Activated naive CD4-positive, alpha-beta T cell treated with anti-CD3 and anti-CD28 coated beads for 36 hours (primary cell): ENCODE measurements at places on chromosomes 1 and 21.
A peak's percentile ranks its signal among the peaks of the same experiment; 100 is the strongest.

DNA sequence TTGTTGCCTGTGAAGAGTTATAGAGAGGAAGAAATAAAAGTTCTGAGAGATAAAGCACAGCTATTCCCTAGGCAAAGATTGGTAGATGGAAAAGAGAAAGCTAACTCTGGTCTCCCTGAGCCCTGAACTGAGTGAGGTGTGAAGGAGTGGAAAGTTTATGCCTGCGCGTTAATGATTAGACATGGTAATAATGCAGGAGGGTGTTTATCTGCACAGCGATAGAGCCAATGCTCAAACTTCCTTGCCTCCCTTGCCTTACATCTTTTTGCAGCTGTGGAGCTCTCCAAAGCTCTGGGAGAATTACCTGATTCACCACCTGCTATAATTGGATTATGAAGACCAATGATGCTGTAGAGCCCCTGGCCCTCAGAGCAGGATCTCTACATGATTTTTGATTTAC is 32.8 kb upstream of the CHRM3 start:
- no peak for DNase-seq

GRCh38 chr1:56052041-56052440 is 527.3 kb downstream of the PLPP3 start:
- DNase-seq: no peak

DNA sequence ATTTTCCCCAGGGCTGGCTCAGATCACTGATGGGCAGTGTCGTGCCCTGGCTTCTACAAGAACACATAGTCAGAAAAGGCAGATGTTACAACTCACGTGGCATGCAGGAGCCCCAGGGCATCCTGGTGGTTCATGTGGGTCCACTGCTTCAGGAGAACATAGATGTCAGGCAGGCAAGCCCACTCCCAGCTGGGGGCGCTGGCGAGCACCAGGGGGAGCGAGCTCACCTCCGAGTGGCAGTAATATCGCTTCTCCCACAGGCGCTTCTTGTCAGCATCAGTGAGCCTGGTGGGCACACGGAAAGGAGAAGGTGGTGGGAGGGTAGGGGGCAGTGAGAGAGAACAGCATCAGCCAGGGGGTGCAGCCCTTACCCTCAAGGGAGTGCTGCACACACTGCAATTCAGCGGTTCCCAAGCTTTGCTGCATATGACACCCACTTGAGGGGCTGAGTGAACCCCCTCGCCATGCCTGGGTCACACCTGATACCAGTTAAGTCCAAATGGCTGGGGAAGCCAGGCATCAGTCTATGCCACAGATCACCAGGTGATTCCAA is 34.3 kb upstream of the PPP1R15B start:
- DNase-seq: peak; percentile 76

- DNase-seq: peak; percentile 64
Observed at GRCh38 chr1:151934048-151934493, 24.8 kb upstream of the THEM4 start.

DNA sequence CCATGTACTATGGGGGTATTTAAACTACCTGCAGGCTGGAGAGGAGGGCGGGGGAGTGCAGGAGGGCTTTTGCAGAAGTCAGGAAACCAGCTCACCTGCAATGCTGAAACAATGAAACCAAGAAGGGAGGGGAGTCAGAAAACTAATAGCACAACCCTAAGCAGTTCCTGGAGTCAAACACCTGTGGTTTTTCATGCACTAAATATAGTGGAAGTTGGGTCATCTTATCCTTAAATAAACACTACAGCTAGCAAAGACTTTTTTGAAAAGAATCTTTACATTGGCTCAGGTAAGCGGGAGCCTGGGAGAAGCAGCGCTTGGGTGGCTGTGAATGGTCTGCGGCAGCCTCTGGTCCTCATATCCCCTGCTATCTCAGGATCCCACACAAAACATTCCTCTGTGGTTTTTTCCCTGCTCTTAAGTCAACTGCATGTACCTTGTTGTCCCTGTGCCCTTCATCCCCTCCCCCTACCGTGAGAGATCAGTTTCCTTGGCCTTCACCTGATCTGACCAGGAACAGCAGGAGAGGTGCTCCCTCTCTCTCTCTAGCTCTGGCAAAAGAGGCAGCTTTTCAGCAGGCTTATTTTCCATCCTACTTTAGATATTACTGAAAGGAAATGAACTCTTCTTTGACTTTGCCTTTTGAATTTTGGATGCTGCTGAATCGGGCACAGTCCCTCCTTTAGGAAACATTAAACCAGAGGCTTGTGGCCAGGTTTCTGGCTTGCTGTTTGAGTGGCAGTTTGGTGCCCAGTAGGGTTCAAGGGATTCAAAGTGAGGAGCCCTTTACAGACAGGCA is 26.6 kb downstream of the TENT5C start:
- DNase-seq: no peak

- no peak for DNase-seq
Observed at GRCh38 chr1:230354005-230354404, 72.1 kb downstream of the PGBD5 start.

DNA sequence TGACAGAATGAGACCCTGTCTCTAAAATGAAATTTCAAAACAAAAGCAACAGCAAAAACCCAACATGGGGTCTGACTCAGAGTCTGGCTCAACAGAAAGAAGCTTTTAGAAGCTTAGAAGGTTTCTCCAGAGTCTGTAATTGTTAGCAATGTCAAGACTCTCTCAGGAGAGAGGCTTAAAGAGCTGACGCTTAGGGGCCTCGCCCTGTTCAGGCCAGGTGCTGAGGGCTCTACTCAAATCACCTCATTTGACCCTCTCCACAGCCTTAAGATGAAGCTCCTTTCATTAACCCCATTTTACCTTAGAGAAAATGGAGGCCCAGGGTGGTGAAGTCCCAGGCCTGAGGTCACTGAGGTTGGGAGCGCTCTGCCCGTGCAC is 5.3 kb upstream of the KIF17 start:
- no peak for DNase-seq

- peak; percentile 38 for DNase-seq
Observed at GRCh38 chr1:99749504-99750347, 16.7 kb downstream of the FRRS1 start.

GRCh38 chr1:230578616-230579015 is 63.7 kb upstream of the COG2 start:
- no peak for DNase-seq

DNA sequence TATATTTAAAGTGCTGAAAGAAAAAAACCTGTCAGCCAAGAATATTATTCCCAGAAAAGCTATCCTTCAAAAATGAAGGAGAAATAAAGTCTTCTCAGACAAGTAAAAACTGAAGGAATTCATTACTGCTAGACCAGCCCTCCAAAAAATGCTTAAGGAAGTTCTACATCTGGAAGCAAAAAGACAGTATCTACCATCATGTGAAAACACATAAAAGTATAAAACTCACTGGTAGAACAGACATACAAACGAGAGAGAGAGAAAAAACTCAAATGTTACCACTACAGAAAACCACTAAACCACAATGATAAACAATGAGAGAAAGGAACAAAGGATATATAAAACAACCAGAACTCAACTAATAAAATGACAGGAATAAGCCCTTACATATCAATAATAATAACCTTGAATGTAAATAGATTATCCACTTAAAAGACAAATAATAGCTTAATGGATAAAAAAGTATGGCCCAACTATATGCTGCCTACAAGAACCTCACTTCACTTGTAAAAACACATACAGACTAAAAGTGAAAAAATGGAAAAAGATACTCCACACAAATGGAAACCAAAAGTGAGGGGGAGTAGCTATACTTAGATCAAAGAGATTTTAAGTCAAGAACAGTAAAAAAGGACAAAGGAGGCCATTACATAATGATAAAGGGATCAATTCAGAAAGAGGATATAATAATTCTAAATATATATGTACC is 22.0 kb downstream of the NSL1 start:
- no peak for DNase-seq

DNA sequence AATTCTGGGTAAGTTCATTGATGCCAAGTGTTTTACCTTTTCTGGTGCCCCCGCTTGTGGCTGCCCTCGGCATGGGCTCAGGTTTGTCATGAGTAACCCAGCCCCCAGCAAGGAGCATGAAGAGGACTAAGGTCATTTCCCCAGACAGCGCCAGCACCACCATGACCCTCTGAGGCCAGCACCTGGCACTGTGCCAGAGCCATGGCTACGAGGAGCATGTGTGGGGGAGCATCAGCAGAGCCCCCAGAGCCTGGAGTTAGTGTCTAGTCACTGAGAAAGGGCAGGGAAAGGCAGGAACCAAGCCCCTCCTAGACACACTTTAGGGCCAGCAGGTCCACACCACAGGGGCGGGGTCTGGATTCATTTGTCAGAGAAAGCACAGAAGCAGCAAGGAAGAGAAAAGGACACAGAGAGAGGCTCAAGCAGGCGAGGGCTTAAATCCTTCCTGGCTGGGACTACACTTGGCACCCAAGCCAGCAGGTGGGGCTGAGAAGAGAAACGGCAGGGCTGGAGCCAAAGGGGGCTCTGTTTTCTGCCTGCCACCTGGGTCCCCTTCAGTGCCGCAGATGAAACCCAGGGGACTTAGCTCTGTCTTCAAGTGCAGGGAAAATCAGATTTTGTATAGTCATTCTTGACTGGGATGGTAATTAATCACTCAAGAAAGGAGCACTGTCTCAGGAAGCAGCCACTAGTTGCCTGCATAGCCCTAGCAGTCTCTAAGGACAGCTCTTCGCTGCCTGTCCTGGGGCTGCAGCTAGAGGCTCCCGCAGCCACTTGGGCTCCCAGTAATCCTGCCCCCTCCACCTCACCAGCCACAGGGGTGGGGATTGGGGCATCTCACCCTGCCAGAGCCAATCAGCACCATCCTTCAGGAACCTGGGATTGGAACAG is 79.6 kb upstream of the ZC3H12A start:
- no peak for DNase-seq

DNA sequence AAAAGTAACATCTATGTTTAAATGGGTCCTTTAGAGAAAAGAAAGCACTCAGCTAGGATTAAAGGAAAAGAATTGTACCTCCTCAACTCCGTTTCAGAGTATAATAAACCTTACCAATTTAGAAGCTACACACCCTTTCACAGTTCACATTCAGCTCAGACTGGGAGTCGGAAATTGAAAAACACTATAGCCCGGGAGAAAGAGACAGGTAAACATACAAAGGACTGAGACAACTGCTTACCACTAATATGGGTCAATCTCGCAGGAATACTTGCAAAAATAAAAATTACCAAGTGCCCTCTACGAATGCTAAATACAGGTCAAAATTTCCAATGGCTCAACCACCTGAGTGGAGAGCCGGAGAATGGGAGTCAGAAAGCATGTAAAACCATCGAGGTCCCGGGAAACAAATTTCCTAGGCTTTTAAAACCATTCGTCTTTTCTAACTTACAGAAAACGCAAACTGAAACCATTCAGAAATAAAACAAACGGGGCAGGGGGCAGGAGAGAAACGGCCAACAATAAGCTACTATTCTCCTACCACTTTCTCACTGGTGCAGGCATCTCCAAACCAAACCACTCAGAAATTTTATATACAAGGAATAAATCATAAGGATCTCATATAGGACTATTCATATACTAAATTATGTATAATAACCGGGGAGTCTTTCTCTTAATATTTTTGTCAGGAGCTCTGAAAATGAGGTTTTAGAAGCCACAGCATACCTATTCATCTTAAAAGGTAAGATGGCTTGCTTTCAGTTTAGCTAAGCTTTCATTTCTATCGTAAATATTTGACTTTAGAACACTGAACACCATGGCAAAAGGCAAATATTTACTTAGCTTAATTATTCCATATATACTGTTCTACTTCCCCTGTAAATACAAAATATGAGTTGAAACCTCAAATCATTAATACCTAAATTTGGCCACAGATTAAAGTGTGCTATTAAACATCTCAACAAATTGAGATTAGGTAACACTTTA is 136.5 kb downstream of the RERE start:
- DNase-seq: no peak

DNA sequence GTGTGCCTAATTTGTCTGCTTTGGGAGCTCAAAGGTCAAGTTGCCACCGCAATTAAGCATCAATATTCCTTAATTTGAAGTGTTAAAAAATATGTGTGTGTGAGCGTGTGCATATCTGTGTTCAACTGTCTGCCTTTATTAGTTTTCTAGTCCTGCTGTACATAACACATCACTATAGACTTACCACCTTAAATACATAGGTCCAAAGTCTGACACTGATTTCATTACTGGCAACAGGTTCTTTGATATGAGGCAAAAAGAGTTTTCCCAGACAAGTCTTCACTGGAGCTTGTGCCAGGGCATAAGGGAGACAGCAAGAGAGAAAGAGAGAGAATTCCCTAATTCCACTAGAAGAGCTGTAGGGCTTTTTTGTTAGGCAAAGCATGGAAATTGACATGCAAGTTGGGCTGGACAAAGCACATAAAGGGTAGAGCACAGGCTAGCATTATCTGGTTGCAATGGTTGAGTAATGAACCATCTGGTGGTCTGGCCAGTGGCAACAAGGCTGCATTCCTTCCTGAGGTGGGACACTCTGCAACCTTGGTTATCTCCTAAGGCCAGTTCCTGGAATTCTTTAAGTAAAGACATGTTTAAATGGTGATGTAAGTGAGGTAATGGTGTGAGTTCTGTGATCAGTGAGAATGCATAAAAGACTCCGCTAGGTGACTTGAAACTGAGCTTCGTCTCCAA is 457.2 kb upstream of the ADAMTS5 start:
- no peak for DNase-seq

DNA sequence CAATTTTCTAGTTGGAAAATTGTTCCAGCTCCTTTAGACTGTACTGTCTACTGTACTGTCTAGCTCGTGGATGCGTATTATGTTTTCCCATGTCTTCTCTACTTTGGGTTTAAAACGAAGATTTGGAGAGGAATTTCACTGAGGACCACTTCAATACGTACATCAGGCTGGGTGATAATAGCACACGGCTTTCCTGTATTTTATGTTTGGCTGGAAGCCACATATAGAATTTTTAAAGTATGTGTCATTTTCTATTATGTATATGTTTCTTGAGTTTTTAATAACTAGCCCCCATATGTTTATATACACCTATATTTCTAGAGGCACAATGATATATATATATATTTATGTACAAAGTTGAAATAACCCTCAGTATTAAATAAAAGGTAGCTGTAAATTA is 226.4 kb downstream of the GREM2 start:
- DNase-seq: no peak

DNA sequence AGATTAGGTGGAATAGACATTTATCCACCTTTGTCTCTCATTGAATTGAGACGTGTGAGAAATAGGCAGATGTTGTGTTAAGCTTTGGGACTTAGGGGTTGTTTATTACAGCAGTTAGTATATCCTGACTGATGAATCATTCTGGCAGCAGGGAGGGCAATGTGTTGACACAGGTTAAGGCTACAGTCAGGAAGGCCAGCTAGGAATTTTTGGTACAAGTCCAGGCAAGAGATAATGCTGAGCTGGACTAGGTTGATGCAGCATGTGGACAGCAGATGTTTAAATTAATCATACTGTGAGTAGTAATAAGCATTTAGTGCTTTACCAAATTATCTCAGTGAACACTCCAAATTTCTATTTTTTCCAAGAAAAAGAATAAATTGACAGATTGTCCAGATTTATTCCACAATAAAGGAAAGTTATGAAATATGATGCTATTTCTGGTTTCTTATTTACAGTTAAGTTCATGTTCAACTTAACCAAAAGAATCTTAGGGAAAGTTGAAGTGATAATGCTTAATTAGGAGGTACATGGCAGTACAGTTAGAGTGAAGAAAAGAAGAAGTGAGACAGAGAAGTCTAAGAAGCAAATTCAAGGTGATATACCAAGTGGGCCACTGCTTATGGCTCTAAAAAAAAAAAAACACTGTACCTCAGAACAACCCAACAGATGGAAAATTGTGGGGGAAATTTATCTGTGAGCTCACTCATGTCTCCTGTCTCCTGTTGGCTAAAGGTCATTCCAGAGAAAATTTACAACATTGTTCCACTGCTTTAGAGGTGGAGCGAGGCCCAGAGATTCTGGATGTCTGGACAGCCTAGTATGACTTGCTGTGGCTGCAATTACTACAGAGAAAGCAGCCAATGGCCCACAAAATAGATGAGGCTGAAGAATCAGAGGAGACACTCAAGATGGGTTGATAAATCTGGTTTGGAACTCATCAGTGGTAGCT is 102.7 kb upstream of the C21orf91 start:
- DNase-seq: no peak
